Frontal cortex (tissue), 4 donors: ENCODE measurements at places on chromosomes 1 and 21.
A peak's percentile ranks its signal among the peaks of the same experiment; 100 is the strongest.

DNA sequence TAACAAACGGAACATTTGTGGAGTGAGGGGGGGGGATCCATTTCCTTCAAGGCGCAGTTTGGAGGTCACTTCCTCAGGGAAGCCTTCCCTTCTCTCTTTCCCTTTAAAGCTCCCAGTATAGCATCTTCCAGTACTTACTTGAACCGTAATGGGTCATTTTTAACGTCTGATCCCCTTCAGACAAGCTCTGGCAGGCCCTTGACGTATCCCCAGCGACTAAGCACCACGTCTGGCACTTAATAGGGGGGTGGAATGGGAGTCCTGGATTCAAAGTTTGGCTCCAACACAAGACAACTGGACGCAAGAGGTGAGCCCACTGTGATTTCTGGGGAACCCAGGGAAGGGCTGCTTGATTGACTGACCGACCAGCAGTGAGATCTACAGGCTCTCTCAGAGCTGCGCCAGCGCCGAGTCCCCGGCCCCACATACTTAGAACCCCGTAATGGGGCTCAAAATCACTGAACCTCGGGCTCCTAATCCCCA lies 441 bp downstream of the YARS1 start:
- peak; percentile 20 for DNase-seq

GRCh38 chr1:89578151-89578550 lies 53.5 kb downstream of the LRRC8B start:
- DNase-seq = no peak

DNA sequence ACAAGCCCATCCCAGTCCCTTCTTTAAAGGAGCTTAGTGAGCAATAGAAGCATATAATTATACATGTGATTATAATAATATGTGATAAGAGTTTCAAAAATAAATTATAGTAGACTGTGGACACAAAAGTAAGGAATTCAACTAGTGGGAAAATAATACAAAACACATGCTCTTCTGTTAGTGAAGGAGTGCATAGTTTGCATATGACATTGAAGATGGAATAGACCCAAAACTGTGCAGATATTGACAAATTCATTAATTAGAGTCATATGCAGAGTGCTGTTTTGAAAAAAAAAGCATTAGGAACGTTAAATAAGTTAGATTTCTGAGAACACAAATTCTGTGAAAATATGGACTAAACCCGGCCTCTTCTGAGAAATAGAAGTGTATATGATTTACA lies 278.8 kb downstream of the ASTN1 start:
- DNase-seq = no peak

- no peak for DNase-seq
Measured at GRCh38 chr1:110190282-110190929, 19.7 kb upstream of the KCNC4 start.

- no peak for DNase-seq
Measured at GRCh38 chr1:186715887-186716809, 35.9 kb upstream of the PTGS2 start.

DNA sequence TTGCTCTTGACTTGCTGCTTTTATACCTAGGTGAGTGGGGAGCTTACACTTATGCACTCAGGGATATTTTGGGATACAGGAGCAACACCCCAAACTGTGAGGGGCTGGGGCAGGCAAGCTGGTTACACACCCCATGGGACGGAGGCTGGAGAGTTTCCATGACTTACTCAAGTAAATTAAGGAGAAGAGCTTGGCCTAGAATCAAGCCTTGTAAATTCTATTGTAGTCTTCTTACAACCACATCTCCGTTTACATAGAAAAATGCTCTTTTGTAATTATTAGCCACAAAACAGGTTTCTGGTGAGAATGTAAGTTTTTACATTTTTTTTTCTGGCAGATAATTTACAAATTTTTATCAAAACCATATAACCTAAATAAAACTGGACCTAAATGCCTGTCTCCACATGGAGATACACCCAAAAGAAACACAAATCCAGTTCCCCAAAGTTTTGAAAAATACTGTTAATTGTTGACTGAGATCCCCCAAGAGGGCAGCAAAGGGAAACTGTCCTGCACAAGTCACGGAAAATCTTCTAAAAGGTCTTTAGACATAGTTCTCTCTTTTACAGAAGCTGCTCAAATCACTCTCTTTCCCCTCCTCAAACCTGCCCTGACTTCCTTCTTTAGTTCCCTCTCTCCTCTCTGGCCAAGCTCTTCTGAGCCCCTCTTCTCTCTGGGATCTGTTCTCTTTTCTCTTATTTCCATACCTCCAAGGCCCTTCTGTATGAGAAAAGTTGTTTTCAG lies 134.0 kb downstream of the HIVEP3 start:
- no peak for DNase-seq

GRCh38 chr1:212607206-212607912 lies 1.2 kb upstream of the ATF3 start:
- DNase-seq = peak; percentile 40

DNA sequence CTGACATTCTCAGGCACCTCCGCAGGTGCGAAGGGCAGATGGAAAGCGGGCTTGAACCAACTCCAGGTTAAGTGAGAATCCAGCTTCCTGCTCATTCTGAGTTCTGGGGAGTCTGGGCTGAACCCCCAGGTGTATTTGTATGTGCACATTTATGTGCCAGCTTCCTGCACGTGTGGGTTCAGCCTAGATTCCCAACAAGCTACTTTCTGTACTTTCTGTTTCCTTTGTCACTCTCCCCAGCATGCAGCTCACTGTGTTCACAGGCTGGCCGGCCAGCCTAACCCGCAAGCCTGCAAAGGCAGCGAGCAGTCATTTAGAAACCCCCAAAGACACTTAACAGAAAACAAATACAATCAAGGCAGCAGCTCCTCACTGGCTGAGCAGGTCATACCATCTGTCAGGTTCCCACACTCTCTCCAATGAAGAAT lies 1.3 kb upstream of the IL19 start:
- no peak for DNase-seq

GRCh38 chr21:40832316-40832715 lies 14.6 kb downstream of the DSCAM start:
- DNase-seq = no peak

GRCh38 chr1:93304716-93305138 lies 41.0 kb upstream of the DR1 start:
- peak; percentile 14 for DNase-seq

GRCh38 chr1:115090186-115090490 lies 835 bp upstream of the TSPAN2 start:
- DNase-seq = no peak

- DNase-seq = no peak
Measured at GRCh38 chr1:243979396-243979795, 71.7 kb upstream of the ZBTB18 start.

DNA sequence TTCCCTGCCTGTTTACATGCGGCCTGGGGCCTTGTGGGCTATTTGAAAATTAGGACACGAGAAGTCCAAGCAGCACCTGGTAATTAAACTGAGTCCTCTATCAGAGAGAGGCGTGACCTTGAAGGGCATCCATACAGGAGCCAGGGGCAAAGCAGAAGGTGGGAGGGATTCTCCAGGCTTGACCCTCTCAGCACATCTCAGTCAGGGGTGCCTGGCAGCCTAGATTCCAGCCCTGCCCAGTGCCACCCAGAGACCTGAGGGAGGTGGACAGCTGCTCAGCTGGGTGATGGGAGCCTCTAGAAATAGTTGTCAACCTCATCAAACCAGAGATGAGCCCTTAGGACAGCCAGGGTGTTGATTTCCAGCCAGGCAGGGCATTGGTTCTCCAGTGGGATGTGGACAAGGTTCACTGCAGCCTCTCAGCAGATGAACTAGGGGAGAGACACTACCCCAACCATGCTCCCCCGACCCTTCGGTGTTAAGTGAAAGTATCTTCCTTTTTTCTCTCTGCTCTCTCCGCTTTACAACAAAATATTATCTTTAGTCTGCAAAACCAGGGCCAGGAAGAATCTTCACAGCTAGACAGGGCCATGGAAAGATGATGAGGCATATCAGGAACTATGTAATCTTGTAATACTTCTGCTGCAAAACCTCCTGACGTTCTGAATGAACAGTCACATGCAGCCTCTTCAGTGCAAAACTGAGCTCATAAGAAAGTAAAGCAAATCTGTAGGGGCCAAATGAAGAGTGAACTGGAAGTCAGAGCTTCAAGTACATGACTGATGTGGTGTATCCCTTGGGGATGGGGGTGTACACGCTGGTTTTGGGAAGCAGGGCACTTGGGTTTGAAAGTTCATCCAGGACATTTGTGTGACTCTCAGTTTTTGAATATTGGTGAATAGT lies 35.9 kb upstream of the ATP5PO start:
- no peak for DNase-seq
